ENCODE measurements at places on chromosomes 16 and 17.
A peak's percentile ranks its signal among the peaks of the same experiment; 100 is the strongest.

DNA sequence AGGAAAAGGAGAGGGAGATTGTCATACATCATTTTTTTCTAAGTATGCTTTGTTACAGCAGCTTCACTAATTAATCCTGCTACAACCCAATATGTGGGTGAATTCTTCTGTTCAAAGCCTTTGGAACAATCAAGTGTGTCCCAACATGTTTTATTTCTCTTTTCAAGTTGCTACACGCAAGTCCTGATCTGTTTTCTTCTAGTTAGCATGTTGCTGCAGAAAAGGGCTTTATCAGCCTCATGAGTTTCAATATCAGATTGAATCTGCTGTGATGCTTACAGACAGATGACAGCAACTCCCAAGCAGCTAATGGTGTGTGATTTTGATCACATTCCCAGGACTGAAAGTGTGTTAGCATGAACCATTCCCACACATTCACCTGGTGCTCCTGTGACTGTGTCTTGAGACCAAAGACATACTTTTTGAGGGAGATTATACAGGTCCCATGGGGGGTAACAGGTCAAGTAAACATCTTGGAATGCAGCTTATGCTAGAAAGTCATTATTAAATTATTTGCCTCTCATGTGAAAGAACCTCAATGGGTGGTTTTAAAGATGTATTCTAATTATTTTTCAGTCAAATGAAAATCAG lies 96.9 kb upstream of the KCNJ16 start:
- DNase-seq, result no peak

- DNase-seq, result peak; percentile 89
Observed at GRCh38 chr17:68670967-68671693, 70.0 kb upstream of the FAM20A start.

DNA sequence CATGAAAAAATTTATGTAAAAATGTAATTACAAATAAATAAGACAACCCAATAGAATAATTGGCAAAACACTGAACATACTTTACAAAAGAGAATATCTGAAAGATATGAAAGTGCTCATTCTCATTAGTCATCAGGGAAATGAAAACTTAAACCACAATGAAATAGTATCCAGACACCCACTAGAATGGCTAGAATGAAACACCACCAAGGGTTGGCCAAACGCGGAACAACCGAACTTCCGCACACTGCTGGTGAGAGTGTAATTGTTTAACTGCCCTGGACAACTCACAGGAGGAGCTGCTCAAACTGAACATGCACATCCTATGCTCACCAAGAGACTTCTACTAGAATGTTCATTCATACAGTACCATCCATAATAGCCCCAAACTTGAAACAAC lies 5.8 kb upstream of the ZDHHC7 start:
- no peak for DNase-seq

DNA sequence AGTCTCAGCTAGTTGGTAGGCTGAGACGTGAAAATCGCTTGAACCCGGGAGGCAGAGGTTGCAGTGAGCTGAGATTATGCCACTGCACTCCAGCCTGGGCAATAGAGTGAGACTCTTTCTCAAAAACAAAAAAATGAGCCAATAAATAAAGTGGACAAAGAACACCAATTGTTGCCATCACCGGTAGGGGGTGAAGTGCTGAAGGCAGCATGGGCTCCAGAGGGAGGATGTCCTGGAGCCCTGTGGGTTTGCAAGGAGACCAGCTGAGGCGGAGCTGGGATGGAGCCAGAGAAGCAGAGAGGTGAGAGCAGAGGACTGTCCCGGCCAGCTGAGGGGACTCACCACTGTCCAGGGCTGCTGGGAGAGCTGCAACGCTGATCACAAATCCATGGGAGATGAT lies 13.8 kb downstream of the CHST6 start:
- no peak for DNase-seq

DNA sequence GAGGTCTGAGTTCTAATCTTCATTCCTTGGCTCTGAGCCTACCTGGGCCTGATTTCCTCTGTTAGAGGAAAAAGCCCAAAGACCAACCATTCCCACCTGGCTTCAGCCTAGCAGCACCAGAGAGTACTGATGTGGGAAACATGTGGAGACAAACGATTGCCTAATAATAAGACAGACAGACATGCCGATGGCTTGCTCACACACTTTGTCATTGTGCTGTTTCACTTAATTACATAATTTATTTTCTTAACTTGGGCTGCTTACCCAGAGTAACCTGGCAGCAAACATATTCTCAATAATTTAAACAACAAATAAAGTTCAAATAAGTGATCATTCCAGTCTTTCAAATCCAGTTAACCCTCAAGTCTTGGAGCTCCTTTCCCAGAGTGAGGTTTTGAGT lies 83.4 kb downstream of the MAF start:
- DNase-seq, result no peak

DNA sequence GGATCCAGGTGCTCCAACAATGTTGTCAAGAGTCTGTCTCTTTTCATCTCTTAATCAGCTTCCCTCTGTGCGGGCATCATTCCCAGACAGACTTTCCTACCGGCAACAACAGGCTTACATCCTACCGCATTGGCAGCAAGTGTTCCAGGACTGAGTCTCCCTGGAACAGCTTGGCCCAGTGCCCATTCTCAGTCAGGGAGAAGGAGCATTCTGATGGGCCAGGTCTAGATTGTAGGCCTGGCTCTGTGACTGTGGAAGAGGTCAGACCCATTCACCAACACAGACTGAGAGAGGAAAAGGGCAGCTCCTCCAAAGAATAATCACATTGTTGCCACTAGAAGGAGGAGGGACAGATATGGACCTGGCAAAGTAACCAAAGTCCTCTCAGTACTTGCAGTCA lies 68.1 kb upstream of the TMEM132E start:
- DNase-seq, result no peak

All from spinal cord (tissue), 10 donors.